NCI-H526 (cell line): ENCODE measurements at places on chromosomes 1 and 21.

DNA sequence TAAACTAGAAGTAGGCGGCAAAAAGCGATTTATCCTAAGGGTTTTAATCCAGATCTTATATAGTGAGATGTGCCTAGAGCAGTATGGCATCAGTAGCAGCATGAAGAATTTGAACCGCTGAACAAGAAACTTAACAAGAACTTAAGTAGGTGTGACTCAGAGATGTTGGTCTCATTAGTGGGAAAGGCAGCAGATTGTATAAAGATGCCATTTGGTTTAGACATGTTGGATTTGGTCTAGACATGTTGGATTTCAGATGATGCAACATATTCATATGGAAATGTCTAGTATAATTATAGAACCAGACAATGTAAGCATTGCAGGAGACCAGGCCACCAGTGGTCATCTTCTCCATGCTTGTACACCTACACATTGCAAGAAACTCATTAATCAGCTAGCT lies 42.1 kb upstream of the ZP4 start:
- DNase-seq: no peak

DNA sequence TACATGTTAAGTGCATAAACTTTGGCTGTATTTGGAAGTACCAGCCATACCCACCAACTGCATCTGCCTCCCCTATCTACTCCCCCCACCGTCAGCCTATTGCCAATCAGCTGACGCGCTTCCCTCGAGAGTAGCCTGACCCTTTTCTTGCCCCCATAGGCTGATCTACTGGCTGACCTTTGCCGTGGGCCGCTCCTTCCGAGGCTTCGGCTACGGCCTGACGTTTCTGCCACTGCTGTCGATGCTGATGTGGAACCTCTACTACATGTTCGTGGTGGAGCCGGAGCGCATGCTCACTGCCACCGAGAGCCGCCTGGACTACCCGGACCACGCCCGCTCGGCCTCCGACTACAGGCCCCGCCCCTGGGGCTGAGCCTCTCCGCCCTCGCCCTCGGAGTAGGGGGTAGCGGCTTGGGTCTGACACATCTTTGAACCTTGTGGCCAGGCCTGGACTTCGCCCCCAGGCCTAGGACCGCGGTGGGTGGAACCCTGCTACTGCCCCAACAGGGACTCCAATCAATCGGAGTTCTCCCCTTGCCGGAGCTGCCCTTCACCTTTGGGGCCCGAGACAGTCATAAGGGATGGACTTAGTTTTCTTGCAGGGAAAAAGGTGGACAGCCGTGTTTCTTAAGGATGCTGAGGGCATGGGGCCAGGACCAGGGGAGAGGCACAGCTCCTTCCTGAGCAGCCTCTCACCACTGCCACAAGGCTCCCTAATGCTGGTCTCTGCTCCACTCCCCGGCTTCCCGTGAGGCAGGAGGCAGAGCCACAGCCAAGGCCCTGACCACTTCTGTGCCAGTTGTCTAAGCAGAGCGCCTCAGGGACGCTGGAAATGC lies 4.0 kb downstream of the GLMP start:
- peak; percentile 97 for DNase-seq

- DNase-seq: no peak
These were observed 14.9 kb downstream of the SNAP47 start for GRCh38 chr1:227749916-227750710.

GRCh38 chr1:236540813-236541465 lies 17.2 kb downstream of the LGALS8 start:
- DNase-seq: no peak

GRCh38 chr1:94531664-94532063 lies 9.9 kb downstream of the F3 start:
- DNase-seq: no peak

- no peak for DNase-seq
These were observed 29.2 kb downstream of the OLFML3 start for GRCh38 chr1:114008480-114008941.

GRCh38 chr1:75125161-75125726 lies 8.9 kb upstream of the LHX8 start:
- no peak for DNase-seq

DNA sequence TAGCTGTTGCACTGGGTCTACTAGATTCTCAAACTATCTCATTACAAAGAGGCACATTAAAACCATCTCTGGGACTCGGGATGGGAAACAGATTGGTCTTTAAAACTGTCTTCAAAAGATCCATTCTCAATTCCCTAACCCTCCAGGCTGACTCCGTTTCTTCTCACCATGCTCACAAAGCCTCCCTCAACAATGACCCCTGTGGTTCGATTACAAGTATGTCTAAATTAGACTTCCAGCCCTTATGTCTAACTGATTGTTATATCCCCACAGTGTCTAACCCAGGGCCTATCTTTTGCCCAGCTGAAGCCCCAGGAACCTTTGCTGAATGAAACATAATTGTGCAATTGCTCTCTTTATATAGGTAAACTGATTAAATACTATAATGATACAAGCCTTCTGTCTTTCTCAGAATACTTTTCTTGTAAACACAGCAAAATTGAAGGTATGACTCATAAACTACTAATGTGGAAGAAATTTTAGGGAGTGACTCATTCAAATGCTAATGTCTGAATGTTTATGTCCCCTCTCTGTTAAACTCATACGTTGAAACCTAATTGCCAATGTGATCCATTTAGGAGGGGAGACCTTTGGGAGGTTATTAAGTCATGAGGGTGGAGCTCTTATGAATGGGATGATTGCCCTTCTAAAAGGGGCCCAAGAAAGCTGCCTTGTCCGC lies 65.6 kb upstream of the DAB1 start:
- no peak for DNase-seq

DNA sequence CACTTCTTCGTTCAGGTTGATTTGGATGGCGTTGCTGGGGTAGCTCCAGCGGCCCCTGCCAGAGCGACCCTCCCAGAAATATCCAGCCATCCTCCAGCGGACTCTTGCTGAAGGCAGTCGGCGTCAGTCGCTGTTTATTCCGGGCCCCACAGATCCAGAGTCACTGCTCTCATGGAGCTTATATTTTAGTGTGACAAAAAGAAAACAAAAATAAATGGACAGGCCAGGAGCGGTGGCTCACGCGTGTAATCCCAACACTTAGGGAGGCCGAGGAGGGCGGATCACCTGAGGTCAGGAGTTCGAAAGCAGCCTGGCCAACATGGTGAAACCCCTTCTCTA lies 791 bp upstream of the CFAP298 start:
- peak; percentile 57 for DNase-seq

GRCh38 chr1:240496941-240497340 lies 115.0 kb downstream of the GREM2 start:
- no peak for DNase-seq

DNA sequence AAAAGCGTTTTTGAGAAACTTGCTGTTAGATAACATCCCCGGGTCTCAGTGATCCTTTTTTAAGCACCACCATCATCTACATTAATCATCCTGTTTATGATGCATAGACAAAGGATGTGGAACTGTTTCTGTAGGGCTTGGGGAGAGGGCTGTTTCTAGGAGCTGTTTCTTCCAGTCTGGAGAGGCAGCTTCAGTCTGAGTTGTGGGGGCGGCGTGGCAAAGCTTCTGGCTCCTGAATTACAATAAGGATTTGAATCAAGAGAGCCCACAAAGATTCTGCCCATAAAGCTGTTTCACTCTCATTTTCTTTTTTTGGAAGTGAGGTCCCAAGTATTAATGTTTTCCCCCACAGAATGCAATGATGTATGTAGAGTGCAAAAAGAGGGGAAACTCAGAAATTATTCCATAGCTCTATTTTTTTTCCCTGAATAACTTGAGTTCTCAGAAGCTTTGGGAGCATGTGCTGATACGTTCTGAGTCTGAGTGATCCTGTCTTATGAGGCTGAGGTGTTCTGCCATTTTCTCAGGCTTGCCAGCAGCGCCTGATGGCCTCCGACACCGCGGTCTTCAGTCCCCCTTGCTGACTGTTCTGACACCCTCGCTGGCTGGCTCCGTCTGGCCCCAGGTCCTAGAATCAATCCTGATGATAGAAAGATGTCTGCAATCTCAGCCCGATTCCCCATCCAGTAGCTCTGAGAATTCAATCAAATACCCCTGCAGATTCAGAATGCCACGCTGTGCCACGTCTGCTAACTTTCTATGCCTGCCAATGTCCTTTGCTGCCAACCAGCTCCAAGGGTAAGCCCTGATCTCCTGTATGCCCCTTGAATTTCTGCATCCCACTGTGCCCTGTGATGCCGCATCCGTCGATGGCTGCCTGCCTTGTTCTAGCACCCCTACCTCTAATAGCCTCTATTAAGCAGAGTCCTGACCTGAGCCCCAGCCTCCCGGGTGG lies 92.4 kb upstream of the AKT3 start:
- no peak for DNase-seq

- DNase-seq: no peak
These were observed 12.7 kb downstream of the PAFAH2 start for GRCh38 chr1:25985171-25985570.

DNA sequence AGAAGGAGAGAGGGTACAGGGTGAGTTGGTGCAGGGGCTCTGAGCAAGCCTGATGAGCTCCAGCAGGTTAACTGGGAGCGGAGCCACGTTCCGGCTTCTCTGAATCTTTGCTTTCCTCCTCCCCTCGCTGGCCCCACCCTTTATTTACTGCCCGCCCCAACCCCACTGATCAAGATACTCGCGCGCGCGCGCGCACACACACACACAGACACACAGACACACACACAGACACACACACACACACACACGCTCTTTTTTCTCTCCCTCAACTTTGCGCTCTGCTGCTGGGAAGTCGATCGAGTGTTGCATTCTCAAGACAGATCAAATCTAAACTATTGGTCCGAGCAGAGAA lies at the start of gene GRIK1:
Gene GRIK1 (minus strand): TSS at position 73 of the 352 bp plus-strand sequence.
- no peak for DNase-seq

DNA sequence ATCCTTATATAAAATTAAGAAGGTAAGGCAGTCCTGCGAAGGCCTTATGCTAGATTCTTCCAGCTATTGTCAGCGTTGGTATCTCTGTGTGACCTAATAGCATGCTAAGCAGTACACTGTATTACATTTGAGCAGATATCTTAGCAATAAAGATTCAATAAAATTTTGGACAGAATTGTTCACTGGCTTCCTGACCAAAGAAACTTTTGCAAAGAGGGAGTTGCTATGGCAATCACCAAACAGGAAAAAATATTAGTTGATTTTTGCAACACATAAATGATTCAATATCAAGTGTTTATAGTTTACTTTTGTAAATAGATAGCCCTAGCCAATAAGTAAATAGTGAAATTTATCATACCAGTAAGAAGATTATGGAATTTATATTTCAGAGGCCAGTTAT lies 31.0 kb upstream of the PLEKHO1 start:
- no peak for DNase-seq

DNA sequence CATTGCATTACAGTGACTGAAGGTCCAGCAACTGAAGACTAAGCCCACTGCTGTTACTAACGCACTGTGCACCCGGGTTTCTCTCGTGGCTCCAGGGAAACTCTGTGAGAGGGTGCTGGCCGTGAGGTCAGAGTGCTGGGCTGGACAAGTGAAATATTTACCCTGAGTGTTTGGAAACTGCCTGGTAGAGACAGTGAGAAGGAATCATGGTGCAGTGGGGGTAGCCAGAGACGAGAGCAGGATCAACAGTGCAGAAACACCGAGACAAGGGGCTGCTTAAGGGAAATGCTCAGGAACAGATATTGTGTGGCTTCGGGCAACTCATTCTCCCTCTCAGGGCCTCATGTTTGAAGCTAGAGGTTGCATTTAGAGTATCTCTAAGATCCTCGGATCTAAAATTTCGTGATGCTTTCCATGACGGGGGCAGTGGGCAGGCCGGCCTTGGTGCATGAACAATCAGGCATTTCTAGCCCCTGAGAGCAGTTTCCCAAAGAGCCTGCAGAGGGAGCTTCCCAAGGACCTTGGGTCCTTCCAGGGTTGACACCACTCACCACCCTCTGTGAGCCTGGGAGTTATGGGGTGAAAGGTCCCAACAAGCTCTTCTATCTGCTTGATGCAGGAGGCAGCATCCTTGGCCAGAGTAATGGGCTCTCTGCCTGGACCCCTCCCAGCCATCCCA lies 9.7 kb downstream of the CD2 start:
- peak; percentile 55 for DNase-seq

GRCh38 chr1:24594328-24594598 lies 38.4 kb downstream of the NCMAP start:
- DNase-seq: no peak

DNA sequence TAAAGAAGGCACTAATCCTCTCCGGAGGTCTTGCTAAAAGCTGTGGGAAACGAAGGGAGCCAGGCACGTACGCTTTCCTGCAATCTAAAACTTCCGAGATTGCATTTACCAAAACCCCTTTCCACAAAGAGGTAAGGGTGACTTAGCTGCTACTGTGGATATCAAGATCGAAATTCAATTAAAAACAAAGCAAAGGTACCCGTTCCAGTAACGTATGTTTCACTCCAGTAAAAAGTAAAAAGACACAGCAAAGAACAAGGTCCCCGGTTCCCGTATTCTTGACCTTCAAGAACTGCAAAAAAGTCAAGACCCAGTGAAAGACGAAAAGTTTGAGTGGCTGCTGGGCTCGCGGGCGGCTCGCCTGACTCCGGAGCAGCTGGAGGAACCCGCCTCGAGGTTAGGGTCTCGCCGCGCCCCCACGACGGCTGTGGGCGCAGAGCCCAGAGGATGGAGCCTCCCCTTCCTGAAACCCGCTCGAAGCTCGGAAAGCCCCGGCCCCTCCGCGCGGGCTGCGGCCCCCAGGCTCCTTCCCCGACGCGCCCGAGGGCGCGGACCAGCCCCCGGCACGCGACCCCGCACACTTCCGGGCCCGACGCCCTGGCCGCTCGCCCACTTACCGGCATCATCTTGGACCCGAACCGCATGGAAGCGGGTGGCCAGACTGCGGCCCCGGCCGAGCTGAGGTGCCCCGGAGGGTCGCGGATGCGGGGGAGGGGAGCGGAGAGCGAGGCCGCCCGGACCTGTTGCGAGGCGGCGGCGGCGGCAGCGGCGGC lies 524 bp downstream of the TP53BP2 start:
- no peak for DNase-seq

DNA sequence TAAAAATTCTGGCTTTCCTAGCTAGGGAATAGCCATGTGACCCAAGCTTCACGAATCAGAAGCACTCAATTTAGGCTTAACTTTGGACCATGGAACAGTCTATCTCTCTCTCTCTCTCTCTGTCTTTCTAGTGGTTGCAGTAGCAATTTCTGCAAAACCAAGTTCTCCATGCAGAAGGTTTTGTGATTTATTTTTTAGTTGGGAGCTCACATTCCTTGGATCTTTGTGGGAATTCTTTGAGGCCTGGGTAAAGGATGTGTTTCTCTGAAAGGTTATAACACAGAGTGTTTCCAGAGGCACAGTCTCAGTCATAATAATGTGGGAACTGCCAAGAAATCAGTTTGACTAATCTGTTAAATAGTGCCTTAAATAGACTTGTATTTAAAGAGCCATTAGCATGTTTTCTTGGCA lies 112.3 kb upstream of the COL11A1 start:
- no peak for DNase-seq

GRCh38 chr1:183879494-183879893 lies 74.6 kb downstream of the RGL1 start:
- peak; percentile 47 for DNase-seq

- DNase-seq: no peak
These were observed 40.5 kb upstream of the GJB5 start for GRCh38 chr1:34714386-34714785.
